ENCODE measurements at places on chromosomes 5 and 9.

GRCh38 chr5:56594792-56595191 lies 220.6 kb upstream of the MAP3K1 start:
- no peak for DNase-seq

- DNase-seq, result no peak
These were observed 123.7 kb downstream of the WNK2 start for GRCh38 chr9:93307468-93308157.

DNA sequence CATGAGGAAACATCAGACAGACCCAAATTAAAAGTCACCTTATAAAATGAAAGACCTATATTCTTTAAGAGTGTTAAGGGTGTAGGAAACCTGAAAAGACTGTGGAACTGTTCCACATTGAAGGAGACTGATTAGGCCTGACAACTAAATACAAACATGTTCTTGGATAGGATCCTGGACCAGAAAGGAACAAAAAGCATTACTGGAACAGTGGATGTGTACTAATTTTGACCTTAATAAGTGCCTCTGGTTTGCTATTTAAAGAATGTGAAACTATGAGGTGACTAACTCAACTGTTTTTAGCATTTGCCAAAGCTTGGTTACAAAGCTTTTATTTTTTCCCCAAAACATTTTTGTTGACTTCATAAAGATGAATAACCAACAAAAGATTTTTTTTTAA lies 340.6 kb downstream of the CAAP1 start:
- DNase-seq, result no peak

DNA sequence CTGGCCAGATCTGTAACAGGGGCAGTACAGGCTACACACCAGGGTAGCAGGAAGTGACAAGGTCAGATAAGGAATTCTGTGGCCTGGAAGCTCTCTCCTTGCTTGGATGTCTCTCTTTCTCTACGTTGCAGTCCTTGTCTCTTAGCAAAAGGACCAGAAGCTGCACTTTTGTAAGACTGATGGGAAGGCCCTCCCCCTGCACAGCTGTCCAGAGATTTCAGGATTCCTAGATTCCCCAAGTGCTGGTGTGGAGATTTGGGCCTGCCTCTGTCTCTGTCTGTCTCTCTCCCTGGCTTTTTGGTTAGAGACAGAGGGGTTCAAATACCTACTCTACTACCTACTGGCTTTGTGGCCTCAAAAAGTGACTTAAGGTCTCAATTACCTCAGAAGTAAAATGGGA lies 10.0 kb upstream of the CNTFR start:
- no peak for DNase-seq

- DNase-seq, result peak; percentile 49
These were observed 594 bp downstream of the ANKRD18A start for GRCh38 chr9:38619556-38620447.

- DNase-seq, result no peak
These were observed 11.5 kb downstream of the PDLIM4 start for GRCh38 chr5:132268769-132269551.

DNA sequence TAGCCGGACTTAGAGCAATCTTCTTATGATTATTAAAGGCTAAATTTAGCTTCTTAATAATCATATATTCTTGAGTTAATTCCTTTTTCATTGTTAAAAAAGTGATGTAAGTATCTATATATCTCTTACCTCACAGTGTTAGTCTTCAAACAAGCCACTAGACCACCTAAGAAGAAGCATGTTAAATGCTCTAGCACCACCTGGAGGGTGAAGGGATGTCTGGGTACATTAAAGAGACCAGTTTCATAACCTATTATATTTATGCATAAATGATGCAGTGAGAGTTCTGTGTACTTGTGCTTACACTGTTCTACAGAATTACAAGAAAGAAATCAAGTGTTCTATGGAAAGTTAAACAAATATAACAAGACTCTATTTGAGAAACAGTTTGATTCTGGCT lies 55.9 kb upstream of the SLCO6A1 start:
- no peak for DNase-seq

GRCh38 chr5:38364825-38365224 lies 106.5 kb downstream of the EGFLAM start:
- no peak for DNase-seq

DNA sequence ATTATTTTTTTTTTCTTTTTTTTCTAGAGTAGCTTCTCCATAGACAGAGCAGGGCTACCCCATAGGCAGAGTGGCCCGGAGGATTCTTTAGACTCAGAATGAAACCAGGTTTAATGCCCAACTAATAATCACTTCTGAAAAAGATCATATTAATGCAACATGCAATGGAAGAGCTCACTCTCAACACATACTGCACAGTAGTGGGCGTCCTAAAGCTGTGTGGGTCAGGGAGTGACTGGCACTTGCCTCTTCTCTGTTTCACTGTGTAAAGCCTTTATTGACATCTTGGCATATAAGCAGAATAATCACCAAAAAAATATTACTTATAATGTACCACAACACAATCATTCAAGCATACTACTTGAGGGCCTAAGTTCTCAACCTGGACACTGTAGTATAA lies 11.1 kb downstream of the PWWP2A start:
- DNase-seq, result no peak

Measured in stimulated activated CD4-positive, alpha-beta T cell treated with anti-CD3 and anti-CD28 coated beads, Interleukin-2, amount 100 ng/mL, for 4 hours (primary cell).